ENCODE measurements at places on chromosomes 7 and 10.
A peak's percentile ranks its signal among the peaks of the same experiment; 100 is the strongest.

DNA sequence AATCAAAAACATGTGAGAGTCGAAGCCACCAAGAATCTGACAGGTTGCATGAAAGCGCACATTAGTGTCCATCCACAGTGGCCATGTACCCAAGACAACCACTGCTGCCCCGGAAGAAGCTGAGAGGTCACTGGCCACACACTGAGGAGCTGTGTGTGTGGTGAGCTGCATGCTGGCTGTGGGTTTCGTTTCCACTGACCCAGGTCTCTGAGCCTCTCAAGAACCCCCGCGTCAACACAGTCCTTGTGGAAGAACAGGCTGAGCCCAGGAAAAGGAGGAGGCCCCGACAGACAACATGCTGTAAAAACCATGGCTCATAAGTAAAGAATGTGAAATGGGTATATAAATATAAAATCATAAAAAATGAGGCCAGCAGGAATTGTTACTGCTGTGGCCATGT is 8.2 kb downstream of the VIPR2 start:
- DNase-seq: no peak

GRCh38 chr7:66178258-66178657 is 26.9 kb upstream of the TPST1 start:
- DNase-seq: no peak

GRCh38 chr10:32489901-32490300 is 44.0 kb downstream of the CCDC7 start:
- DNase-seq: no peak

- no peak for DNase-seq
Measured at GRCh38 chr7:98643236-98643985, 26.3 kb downstream of the NPTX2 start.

- no peak for DNase-seq
Measured at GRCh38 chr7:18458830-18459229, 36.7 kb upstream of the HDAC9 start.

DNA sequence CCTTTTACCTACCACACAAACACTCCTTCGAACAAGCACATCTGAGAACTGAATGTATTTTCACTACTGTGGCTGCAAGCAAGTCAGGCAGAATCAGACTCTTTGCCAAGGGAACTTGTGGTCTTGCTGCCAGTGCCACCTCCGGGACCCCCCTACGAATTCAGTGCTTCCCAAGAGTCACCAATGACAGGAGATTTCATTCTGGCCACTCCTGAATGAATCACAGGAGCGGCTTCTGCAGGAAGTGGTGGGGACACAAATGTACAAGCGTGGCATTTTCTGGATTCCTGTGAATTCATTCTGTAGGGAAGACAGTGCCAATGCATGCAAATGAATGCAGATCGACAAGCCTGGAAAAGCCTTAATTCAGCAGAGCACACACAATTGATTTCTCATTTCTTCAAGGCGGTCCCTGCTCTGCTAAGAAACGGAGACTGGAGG is 161.2 kb downstream of the CAMK1D start:
- no peak for DNase-seq

DNA sequence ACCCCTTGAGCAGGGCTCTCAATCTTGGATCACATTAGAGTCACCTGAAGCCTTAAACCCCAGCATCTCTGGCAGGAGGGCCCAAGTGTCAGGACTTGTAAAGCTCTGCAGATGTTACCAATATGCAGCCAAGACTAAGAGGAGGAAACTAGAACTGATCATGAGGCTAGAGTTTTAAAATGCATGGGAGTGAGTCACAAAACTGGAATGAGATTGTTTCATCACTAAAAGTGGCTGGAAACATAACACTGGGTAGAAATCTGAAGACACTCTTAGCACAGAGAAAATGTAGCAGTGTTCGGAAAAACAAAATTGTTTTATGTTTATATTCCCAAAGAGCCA is 63.3 kb upstream of the GHITM start:
- DNase-seq: no peak

- no peak for DNase-seq
Measured at GRCh38 chr7:71237945-71238344, 106.0 kb downstream of the GALNT17 start.

- DNase-seq: no peak
Measured at GRCh38 chr10:113517165-113517900, 35.5 kb upstream of the HABP2 start.

DNA sequence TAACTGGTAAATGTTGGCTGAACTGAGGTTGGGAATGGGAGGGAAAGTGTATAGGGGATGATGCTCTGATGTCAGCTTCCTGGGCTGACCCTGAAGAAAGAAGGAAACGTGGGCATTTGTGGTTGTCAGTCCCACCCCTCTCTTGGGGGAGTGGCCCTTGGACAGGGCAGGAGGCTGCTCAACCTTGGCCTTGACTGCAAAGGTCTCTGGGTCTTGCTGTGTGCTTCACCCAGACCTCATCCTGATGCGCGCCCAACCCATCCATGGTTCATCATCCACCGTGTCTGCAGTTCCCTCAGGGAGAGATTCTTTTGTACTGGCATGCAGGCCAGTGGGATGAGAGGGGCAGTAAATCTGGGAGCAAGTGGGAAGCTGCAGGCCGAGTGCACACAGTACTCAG is 4.7 kb upstream of the ZYX start:
- no peak for DNase-seq

- DNase-seq: no peak
Measured at GRCh38 chr7:90603346-90603745, 7.2 kb downstream of the CDK14 start.

GRCh38 chr7:40986351-40986873 is 716.5 kb downstream of the INHBA start:
- no peak for DNase-seq

- no peak for DNase-seq
Measured at GRCh38 chr7:137656850-137657232, 189.9 kb downstream of the DGKI start.

GRCh38 chr10:57314046-57314445 is 953.0 kb upstream of the ZWINT start:
- DNase-seq: no peak

- DNase-seq: no peak
Measured at GRCh38 chr10:17038627-17039026, 91.0 kb downstream of the CUBN start.

GRCh38 chr7:713488-714230 is 12.8 kb upstream of the DNAAF5 start:
- no peak for DNase-seq

DNA sequence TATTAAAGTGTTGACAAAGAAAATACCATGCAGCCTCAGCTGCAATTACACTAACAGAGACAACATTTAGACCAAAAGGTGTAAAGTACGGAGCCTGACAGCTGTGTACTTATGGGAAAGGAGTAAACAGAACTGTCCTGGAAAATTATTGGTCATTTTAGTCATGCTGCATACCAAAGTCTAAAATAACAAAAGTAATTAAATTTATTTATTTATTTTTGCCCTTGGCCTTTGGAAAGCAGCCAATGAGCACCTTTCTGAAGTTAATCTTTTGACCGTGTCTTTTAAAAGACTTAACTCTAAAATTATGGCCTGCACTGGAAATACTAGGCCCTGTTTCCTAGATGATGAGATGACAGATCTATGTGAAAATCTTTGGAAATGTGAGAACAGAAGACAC is 597.6 kb downstream of the NXPH1 start:
- DNase-seq: no peak

GRCh38 chr10:15370212-15370855 is 755 bp downstream of the FAM171A1 start:
- no peak for DNase-seq

DNA sequence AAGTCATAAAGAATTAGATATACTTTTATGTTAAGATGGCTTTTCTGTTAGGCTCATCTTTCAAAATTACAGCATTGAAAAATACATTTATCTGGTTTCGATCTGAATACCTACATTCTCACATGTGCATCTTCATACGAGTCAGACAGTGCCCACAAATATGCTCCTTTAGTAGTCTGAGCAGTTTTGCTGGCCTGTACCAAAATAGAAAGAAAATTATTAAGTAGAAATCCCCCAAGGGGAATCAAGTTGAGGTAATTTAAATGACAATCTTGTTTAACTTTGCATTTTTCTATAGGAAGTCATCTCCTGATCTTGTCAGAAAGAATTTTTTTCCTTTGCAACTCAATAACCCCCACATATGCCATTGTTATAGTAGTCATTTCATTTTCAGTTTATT is 287.4 kb upstream of the SEMA3D start:
- DNase-seq: no peak

- no peak for DNase-seq
Measured at GRCh38 chr7:157993406-157994105, 594.1 kb downstream of the PTPRN2 start.

DNA sequence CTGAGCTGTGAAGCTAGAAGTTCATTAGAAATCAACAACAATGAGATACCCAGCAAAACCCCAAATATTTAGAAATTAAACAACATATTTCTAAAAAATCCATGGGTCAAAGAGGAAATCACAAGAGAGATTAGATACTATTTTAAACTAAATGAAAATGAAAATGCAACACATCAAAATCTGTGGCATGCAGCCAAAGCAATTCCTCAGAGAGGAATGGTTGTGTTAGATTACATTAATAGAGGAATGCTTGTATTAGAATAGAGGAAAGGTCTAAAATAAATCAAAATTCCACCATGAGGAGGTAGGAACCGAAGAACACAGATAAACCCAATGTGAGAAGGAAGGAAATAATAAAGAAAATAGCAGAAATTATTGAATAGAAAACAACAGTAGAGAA is 642.1 kb upstream of the GALNT17 start:
- no peak for DNase-seq

GRCh38 chr7:22718200-22718711 is 8.7 kb upstream of the IL6 start:
- DNase-seq: no peak

- no peak for DNase-seq
Measured at GRCh38 chr10:80714566-80714965, 176.9 kb downstream of the SH2D4B start.

DNA sequence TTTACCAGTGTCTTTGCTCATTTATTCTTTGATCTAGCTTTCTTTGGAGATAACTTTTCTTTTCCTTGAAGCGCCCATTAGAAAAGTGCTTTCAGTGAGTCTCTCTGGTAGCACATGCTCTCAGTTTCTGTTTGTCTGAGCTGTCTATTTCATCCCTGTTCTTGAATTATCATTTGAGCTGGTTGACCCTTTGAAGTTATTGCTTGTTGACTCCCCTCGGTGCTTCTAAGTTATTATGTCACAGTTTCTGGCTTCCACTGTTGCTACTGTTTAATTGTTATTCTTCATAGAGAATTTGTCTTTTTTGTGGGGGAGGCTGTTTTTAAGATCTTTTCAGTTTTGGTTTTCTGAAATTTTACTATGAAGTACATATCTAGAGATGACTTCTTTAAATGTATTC is 11.4 kb upstream of the PRF1 start:
- no peak for DNase-seq

DNA sequence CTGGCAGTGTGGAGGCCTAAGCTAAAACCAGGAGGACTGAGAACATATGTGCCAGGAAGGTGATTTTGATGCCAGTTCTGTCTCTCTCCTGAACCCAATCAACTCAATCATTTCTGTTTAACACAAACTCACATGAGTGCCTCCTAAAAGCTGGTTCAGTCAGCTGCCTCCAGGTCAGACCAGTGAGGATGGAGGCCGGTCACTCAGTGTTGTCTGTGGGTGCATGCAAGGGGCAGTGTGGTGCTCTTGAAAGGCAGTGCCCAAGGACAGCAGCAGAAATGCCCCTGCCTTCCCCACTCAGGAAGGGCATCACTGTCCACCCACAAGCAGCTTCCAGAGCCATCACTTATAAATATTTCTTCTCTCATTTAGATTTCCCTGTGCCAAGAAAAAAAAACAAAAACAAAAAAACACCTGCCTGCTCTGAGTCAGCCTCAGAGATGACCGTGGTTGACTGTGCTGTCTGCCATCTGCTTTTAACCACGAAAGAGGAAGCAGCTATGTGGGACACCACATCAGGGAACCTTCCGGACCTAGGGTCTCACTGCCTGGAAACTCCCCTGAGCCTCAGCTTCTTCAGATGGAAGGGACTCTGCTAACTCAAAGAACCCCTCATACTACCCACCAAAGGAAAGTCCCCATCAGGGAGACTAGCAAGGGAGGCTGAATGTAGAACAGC is 39.1 kb downstream of the VOPP1 start:
- peak; percentile 35 for DNase-seq

- no peak for DNase-seq
Measured at GRCh38 chr7:51300762-51301674, 15.6 kb downstream of the COBL start.

DNA sequence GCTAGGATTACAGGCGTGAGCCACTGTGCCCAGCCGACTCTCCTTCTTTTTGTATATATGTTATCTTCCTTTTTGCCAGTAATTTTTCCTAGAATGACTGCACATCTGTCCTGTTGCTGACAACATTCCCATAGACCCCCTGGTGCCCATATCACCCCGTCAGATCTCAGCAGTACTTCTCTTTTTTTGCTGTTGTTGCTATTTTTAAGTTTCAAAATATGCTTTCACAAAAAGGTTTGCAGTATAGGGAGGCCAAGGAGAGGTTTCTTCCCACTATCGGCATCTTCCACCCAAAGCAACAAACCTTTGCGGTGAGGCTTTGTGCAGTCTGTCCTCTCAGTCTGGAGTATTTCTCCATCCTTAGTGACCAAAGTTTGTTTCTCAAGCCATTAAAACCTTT is 23.1 kb downstream of the PIK3CG start:
- no peak for DNase-seq

DNA sequence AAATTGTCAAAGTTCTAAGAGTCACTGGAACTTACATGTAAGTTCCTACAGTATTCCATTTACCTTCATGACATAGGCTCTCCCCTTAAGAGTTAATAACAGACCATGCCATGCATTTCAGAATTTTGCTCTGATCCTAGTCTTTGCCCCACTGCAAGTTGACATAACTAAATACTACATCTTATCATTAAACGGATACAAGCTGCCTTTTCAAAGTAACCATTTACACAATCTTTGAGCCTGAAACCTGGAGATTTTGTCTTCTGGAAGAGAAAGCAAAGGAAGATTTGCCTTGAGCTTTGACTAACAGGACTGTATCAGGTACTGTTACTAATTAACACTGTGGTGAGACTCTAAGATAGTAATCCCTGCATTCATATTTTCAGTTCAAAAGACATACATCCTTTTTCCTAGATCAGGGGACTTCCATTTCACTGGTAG is 9.3 kb upstream of the AKR1D1 start:
- no peak for DNase-seq

- DNase-seq: no peak
Measured at GRCh38 chr7:87148332-87148955, 3.8 kb upstream of the DMTF1 start.

Data from activated CD8-positive, alpha-beta memory T cell treated with anti-CD3 and anti-CD28 coated beads for 1 hour (primary cell).